NCI-H1930 (cell line): ENCODE measurements at places on chromosomes 13 and 19.

DNA sequence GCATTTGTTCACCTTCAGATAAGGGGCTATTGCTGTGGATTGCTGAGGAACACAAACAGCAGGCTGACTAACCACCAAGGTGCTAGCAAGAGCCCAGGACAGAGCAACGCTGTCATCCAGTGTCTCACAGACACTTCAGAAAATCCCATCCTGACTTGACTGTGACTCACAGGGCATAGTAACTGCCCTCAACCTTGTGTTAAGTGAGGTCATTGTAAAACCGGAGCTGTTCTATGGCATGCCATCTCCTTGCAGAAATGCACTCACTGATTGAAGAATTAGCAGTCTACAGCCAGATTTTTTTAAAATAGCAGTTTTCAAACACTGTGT lies 51.1 kb downstream of the TNFRSF19 start:
- DNase-seq = no peak

- no peak for DNase-seq
These were observed 29.6 kb downstream of the TNFSF11 start for GRCh38 chr13:42603571-42603970.

- no peak for DNase-seq
These were observed 64.8 kb downstream of the UNC13A start for GRCh38 chr19:17623224-17623935.

- DNase-seq = no peak
These were observed 5.5 kb upstream of the ZNF580 start for GRCh38 chr19:55635334-55635717.

DNA sequence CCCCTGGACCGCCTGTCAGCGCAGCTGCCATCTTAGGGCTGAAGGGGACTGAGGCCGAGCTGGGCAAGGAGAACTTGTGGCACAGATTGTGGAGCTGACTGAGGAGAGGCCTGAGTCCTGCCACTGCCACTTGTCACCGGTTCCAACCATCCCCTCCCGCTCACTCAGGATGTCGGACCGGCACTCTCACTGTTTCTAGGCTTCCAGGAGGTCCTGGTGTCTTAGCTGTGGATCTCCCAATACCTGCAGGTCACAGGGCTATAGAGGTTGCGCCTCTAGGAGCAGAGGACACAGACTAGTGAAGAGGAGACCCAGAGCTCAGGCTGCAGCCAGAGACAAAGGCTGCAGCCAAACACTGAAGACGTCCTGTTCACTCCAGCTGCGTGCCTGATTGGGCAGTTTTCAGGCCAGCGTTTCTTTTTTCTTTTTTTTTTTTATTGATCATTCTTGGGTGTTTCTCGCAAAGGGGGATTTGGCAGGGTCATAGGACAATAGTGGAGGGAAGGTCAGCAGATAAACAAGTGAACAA lies 15.3 kb upstream of the ZNF486 start:
- DNase-seq = no peak

- no peak for DNase-seq
These were observed 22.0 kb downstream of the COL4A1 start for GRCh38 chr13:110284779-110285484.

DNA sequence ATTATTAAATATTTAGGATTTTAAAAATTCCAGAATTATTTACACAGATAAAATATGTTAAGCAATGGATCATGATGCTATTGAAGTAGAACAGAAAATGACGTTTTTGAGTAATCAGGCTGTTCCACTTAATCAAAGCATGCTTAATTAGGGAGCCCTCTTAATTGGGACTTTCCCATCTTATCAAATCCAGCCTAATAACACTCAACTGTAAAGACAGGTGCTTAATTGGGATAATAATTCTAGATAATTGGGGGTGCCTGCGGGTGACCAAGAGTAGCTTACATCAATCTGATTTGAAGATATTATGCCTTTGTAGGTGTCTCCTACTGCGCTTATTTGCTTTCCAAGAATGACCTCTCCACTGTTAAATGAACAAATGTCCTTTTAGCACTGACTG lies 742.2 kb upstream of the SLITRK6 start:
- no peak for DNase-seq

- no peak for DNase-seq
These were observed 168.3 kb upstream of the TSHZ3 start for GRCh38 chr19:31517224-31518180.

DNA sequence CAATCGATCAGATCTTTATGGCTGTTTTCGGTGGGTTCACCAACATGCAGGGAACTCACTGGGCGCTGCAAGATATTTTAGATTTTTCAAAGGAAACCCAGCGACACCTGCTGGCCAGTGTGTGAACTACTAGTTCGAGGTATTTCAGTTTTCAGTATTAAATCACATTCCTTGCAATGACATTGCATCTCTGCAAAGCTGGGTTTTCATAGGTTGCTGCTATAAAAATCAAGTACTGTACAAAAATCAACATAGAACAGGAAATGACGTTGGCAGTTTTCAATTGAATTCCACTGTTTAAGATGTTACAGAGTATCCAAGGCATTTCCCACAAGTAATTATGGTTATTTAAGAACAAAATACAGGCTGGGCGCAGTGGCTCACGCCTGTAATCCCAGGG lies 17.6 kb downstream of the LIG1 start:
- DNase-seq = no peak

- DNase-seq = peak; percentile 81
These were observed at the start of gene FKBP8 for GRCh38 chr19:18542941-18543813. Gene FKBP8, minus strand, starts transcription at chr19:18543573. Its CDS starts 1,603 bp downstream, at chr19:18541970.

- no peak for DNase-seq
These were observed 77.2 kb upstream of the PABPC3 start for GRCh38 chr13:25018729-25019115.

GRCh38 chr19:11201791-11202190 lies 4.4 kb upstream of the KANK2 start:
- DNase-seq = no peak

DNA sequence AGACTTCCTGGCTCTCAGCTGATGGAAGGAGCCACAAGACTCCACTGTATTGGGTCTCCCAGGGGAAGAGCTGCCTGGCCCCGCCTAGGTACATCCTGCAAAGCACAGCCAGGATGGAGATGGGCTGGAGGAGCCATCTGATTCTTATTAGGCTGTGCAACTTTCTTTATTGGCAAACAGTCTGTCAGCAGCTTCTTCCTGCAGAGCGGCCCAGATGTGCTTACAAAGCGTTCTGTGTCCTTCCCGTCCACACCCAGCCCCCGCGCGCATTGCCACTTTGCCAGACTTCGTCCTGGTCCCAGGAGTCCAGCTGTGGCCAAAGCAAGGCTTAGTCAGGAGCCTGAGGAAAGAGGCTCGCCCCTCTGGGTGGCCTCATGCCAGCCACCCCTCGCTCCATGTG lies 409.3 kb downstream of the ZNF536 start:
- no peak for DNase-seq

DNA sequence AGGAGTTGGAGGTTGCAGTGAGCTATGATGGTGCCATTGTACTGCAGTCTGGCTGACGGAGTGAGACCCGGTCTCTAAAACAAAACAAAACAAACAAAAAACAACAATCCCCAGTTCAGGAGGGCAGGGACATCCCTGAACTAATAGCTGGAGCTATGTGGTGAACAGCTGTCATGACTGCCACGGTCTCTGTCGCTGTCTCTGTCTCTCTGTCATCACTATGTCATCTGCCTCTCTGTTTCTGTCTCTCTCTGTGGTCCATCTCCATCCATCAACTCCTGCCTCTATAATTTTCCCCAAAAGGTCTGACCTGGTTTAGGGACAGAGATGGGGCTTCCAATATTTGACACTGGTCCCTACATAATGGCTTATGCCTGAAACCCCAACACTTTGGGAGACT lies 7.4 kb downstream of the ITPKC start:
- DNase-seq = no peak

- no peak for DNase-seq
These were observed 48.4 kb upstream of the CYP2A13 start for GRCh38 chr19:41039806-41040205.

GRCh38 chr19:38384209-38385027 lies 3.4 kb downstream of the GGN start:
- no peak for DNase-seq

- no peak for DNase-seq
These were observed 7.5 kb downstream of the F10 start for GRCh38 chr13:113129921-113130750.
